ENCODE measurements at places on chromosomes 6 and 20. TPM values are rescaled to one million over a fixed set of nuclear protein-coding genes. Genes with fewer than 3 reads are reported as not detected.

DNA sequence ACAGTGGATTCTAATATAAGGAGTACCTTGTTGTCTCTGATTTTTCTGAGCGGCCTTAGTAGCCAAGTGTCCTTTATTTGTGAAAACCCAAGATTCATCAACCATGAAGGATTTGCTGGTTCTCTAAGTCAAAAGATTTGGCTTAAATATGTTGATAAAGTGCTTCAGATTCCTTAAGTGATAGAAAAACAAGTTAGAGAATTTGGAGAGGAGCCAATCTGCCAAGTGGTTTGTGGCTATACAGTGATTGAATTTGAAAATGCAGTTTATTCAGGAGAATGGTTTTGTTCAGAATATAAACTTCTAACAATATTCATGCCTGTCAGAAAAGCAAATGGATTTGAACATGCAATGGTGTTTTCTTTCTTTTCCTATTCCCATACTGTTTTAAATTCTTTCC lies 54.8 kb downstream of the CAP2 start:
- no peak for DNase-seq

DNA sequence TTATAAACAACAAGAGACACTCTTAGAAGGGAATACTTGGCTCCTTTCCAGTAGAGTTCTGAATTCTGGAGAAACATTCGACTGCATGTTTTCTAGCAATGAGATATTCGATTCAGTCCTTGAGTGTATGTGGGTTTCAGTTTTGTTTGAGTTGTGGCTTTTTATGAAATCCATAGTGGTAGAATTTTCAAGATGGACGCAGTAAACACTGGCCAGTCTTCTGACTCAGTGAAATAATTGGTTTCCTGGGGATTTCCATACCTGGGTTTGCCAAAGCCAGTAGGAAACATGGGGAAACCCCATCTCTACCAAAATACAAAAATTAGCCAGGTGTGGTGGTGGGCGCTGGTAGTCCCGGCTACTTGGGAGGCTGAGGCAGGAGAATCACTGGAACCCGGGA lies 273.5 kb upstream of the PLCB4 start:
- no peak for DNase-seq

DNA sequence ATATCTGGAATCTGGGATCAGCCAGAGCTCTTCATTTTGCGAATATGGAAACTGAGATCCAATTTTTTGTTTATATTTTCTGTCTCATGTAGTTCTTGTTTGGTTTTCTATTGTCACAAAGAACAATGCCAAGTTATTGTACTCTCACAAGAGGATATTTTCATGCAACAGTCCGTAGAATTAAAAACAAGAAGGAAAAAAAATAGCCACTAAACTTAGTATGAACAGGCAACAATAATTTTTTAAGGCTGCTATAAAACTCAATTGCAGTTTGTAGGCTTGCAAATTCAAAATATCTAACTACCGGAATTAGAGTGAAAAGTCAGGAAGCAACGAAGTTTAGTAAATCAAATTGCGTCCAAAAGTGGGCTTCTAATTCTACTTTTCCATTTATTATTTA lies 1.2 kb downstream of the POPDC3 start:
- DNase-seq, result no peak

AARS2 gene
- 9.6 TPM for total RNA-seq

- DNase-seq, result no peak
These were observed 80.7 kb downstream of the OLIG3 start for GRCh38 chr6:137413482-137413881.

DNA sequence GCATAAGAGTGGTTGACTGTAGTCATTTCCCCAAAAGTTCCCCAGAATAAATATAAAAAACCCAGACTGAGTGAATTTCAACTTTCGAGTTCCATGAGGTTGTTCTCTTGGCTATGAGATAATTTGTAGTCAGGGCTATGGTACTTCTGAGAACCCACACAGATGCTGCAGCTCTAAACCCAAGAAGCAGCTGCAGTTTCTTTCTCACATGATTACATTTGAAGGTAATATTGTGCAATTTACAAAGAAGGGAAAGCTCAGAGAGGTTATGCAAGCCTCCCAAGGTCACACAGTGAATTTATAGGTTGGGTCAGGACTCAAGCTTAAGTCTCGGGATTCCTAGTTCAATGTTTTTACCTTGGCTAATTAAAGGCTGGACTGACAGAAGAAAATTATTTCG lies 29.7 kb upstream of the CD93 start:
- no peak for DNase-seq

Measured in left cardiac atrium (tissue), 4 donors.